MM.1S (cell line): ENCODE measurements at places on chromosomes 6 and 20.

DNA sequence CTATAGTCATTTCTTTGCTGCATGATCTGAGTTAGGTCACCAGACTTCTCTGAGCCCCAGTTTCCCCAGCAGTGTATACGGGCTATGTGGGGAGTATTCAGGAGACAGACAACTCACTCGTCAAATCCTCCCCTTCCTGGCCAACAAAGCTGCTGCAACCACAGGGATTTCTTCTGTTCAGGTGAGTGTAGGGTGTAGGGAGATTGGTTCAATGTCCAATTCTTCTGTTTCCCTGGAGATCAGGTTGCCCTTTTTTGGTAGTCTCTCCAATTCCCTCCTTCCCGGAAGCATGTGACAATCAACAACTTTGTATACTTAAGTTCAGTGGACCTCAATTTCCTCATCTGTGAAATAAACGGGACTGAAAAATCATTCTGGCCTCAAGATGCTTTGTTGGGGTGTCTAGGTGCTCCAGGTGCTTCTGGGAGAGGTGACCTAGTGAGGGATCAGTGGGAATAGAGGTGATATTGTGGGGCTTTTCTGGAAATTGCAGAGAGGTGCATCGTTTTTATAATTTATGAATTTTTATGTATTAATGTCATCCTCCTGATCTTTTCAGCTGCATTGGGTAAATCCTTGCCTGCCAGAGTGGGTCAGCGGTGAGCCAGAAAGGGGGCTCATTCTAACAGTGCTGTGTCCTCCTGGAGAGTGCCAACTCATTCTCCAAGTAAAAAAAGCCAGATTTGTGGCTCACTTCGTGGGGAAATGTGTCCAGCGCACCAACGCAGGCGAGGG is 594 bp upstream of the CDKN1A start:
- no peak for DNase-seq

- peak; percentile 39 for DNase-seq
These were observed 3.8 kb downstream of the SLC35B2 start for GRCh38 chr6:44253307-44254101.

GRCh38 chr20:50101887-50102286 is 11.1 kb downstream of the UBE2V1 start:
- DNase-seq = no peak

DNA sequence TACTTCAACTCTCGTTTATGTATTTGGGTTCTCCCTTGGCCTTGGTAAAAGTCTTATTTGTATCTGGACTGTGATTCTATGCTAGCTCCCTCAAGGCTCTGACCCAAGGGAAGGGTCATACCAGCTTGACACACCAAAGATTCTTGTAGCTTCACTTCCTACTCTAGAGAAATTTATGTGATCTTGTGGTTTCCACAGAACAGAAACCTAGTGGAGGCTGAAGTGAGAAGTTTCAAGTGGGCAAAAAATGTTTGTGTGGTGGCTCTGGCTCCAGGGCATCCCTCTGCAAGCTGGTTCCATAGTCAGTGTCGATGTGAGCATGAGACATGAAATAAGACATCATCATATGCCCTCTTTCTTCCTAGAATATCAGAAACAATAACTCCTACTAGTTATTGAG is 48.1 kb upstream of the TNFRSF21 start:
- DNase-seq = peak; percentile 59

DNA sequence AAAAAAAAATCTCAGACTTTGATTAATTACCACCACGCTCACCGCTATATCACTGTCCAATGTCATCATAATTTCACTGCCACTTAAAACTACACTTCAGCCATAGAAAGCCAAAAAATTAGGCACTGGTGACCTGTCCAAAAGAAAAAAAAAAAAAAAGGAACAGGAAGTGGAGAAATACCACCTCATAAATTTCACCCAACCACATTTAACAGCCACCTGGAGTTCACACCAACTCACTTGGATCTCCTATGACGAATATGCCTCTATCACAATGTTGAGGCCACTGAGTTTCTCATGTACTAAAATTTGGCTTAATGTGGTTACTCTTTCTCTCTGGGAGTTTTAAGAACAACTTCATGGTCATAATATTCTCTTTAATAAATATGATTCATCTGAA is 237.5 kb upstream of the RSPO3 start:
- DNase-seq = no peak

DNA sequence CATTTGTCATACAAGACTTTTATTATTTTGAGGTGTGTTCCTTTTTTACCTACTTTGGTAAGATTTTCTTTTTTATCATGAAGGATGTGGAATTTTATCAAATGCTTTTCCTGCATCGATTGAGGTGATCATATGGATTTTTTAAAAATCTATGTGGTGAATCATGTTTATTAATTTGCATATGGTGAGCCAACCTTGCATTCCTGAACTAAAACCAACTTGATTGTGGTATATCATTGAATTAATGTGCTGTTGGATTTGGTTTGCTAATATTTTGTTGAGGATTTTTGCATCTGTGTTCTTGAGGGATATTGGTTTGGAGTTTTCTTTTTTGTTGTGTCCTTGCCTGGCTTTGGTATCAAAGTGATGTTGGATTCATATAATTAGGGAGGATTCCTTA is 848.1 kb upstream of the EYS start:
- DNase-seq = no peak

DNA sequence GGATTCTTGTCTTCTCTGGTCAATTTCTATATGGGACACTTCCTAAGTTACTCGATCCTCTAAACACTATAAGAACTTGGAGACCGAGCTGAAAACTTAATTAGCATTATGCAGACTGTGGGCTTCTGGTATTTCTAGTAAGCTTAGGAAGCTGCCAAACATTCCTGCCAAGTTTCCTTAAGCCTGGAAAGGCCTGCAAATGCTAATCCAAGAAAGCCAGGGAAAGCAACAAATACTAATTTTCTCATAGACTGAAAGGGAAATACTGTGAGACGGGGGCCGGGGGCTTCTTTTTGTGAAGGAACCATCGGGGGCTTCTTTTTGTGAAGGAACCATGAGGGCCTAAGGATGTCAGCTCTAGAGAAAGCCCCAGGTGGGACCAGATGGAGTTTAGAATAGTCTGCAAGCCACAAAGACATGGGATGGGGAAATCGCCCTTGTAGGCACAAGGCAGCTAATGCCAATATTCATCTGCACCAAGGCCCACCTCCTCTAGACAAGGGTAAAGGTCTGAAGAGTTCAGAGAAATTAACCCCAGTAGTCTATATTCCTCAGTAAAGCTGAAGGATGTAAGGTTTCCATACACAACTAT is 332.4 kb upstream of the PRDM1 start:
- no peak for DNase-seq

- DNase-seq = no peak
These were observed 664.8 kb upstream of the MMS22L start for GRCh38 chr6:97947841-97948240.

DNA sequence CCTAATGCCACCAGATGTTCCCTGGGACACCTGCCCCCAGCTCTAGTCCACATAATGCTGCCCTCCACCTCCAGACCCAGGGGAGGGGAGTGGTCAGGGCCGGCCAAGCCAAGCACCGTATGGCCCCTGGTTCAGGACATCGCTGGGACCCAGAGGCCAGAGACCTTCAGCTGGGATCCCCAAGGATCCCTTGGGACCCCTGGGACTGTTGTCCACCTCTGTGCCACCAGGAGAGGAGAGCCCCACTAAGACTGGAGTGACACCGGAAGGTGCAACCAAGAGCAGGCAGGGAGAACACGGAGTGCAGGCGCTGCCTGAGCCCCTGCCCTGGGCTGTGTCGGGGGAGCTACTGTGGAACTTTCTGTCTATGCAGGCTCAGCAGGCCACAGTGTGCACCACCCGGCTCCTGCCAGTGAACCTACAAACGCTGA is 43.6 kb downstream of the CTCFL start:
- DNase-seq = peak; percentile 78

DNA sequence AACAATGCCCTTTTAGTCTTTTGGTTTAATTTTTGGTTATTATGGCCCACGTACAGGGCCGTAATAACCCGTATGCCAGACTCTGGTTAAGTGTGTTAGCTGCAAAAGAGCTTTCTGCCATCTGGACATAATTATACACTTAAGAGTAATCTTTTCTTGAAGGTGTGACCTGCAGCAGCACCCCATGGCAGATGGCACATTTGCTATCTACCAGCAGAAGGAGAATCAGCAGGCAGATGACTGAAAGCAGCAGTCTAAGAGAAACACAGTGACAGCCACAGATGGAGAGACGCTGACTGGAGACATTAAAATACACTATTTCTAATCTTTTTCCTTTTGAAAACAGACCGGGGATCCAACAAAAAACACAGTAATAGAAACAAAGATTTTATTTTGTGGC is 18.7 kb downstream of the ASF1A start:
- no peak for DNase-seq

DNA sequence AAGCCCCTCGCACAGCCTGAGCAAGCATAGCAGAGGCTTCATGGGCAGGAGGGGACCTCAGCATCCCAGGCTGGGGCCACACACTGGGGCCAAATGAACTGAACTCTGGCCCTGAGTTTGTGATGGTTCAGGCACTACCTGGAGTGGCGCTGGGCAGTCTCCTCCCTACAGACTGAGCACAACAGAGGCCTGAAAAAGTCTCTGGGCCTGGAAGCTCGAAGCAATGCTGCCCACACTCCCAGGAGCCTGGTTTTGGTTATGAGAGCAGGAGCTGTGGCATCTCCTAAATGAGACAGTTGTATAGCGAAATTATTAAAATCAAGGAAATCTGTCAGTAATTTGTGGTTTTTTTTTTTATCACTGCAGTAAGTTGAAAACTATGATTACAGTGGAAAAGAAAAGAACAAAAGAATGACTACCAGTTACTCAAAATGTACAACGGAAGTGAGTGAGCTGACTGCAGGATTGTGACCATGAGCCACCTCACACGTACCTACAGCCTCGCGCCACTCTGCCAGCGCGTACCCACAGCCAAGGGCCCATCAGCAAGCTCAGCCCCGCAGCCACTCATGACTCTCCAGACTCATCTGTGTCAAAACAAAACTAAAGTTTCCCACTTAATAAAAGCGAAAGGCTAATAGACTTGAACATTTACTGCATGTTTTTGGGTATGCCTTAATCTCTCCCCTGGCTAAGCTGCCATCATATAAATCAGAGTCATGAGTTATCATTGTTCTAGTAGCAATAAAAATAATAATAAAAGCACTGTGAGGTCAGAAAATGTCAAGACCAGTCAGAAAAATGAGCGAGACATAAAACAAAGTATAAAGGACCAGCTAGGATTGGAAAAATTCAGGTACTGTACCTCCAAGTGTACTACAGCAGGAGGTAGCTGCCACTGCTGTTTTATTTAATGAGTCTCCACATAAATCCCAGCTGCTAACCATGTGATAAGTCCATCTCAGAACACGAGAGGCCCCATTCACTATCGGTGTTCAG is 177.0 kb downstream of the FOXC1 start:
- no peak for DNase-seq

DNA sequence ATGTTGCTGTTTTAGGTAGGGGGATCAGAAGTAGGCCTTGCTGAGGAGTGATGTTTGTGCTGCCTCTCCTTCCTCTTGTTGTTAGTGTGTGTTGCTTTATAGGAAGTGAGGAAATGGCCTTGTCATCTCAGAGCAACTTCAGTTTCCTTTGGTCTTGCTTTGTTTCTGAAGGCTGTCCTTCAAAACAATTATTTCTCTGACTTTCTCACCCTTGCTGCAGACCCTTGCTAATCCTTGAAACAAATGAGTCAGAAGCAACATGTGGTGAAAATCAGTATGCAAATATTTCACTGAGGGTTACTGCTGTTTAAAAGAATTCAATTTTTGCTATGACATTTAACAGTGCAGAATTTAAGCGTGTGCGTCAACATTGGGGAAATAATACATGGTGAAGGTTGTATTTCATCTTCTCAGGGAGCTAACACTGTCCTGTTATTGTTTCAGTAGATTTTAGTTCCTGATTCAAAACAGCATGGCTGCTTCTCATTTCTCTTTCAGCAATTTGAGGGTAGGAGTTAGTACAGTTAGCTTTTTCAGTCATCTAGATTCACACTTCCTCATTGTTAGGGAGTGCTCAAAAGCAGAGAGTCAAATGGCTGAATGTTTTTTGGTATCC is 13.8 kb downstream of the RNF144B start:
- no peak for DNase-seq
